MG63 (cell line): ENCODE measurements at places on chromosomes 7 and 10. TPM values are rescaled to one million over a fixed set of nuclear protein-coding genes. Genes with fewer than 3 reads are reported as not detected.

The FGFBP3 gene
- not detected in 2 replicates for total RNA-seq

The NFE2L3 gene
- 15.2 and 19.2 TPM in 2 replicates for total RNA-seq

The PPP1R9A gene
- total RNA-seq: 1.7 and 3.1 TPM in 2 replicates

The CALML3 gene
- not detected in 2 replicates for total RNA-seq

The GPR26 gene
- total RNA-seq: not detected in 2 replicates

The ADRA2A gene
- 0.37 TPM in 1 of 2 replicates, not detected in the other for total RNA-seq

The STEAP1 gene
- 30.1 and 80.7 TPM in 2 replicates for total RNA-seq

The C10orf62 gene
- total RNA-seq: not detected in 2 replicates

The SFTPA1 gene
- not detected in 2 replicates for total RNA-seq

The GTF2IRD1 gene
- 9.9 and 12.5 TPM in 2 replicates for total RNA-seq

The RSPH10B2 gene
- 0.20 TPM in 1 of 2 replicates, not detected in the other for total RNA-seq

The SYT15 gene
- 0.76 TPM in 1 of 2 replicates, not detected in the other for total RNA-seq

The ZCWPW1 gene
- 5.1 and 6.8 TPM in 2 replicates for total RNA-seq

The PTPRN2 gene
- total RNA-seq: 0.16 TPM in 1 of 2 replicates, not detected in the other

The GRM3 gene
- total RNA-seq: not detected in 2 replicates

The CRHR2 gene
- total RNA-seq: not detected in 2 replicates

The ARHGEF5 gene
- total RNA-seq: 2.0 and 2.7 TPM in 2 replicates

The RPS24 gene
- 3,994 and 5,871 TPM in 2 replicates for total RNA-seq

The CFAP70 gene
- total RNA-seq: 2.8 and 4.1 TPM in 2 replicates

The GDF10 gene
- not detected in 2 replicates for total RNA-seq

The ASAH2B gene
- 0.43 and 0.64 TPM in 2 replicates for total RNA-seq

The SPDYE8 gene
- not detected in 2 replicates for total RNA-seq

The NCOA4 gene
- 204 and 236 TPM in 2 replicates for total RNA-seq

The MMD2 gene
- total RNA-seq: not detected in 2 replicates

The GNAT3 gene
- not detected in 2 replicates for total RNA-seq

The MACC1 gene
- total RNA-seq: not detected in 2 replicates

The IGFBP3 gene
- total RNA-seq: 224 and 281 TPM in 2 replicates

The ZNF680 gene
- 5.5 and 15.7 TPM in 2 replicates for total RNA-seq

The MAGI2 gene
- total RNA-seq: 0.49 and 0.56 TPM in 2 replicates

The GALNT17 gene
- 0.03 TPM in 1 of 2 replicates, not detected in the other for total RNA-seq

The TCERG1L gene
- not detected in 2 replicates for total RNA-seq

The PHKG1 gene
- total RNA-seq: 5.5 TPM in 1 of 2 replicates, not detected in the other

The NEUROG3 gene
- not detected in 2 replicates for total RNA-seq

The SAP25 gene
- not detected in 2 replicates for total RNA-seq

The CALCR gene
- not detected in 2 replicates for total RNA-seq

The CDK14 gene
- 7.5 and 13.2 TPM in 2 replicates for total RNA-seq

The LRRC18 gene
- not detected in 2 replicates for total RNA-seq

The SEMA4G gene
- not detected in 2 replicates for total RNA-seq

The NT5C2 gene
- total RNA-seq: 9.9 and 23.5 TPM in 2 replicates

The OR2A2 gene
- total RNA-seq: not detected in 2 replicates

The ENTPD1 gene
- total RNA-seq: not detected in 2 replicates

The GRID2IP gene
- total RNA-seq: not detected in 2 replicates

The GIMAP6 gene
- not detected in 2 replicates for total RNA-seq

The BMPER gene
- total RNA-seq: 79.2 and 110 TPM in 2 replicates

The GDF2 gene
- not detected in 2 replicates for total RNA-seq

The NMT2 gene
- 115 and 134 TPM in 2 replicates for total RNA-seq

The FFAR4 gene
- total RNA-seq: 0.16 TPM in 1 of 2 replicates, not detected in the other

The CPED1 gene
- 3.3 and 3.7 TPM in 2 replicates for total RNA-seq

The DTX2 gene
- 1.2 and 8.0 TPM in 2 replicates for total RNA-seq

The NPSR1 gene
- total RNA-seq: not detected in 2 replicates

The WNT8B gene
- total RNA-seq: not detected in 2 replicates

The CC2D2B gene
- total RNA-seq: 0.46 TPM in 1 of 2 replicates, not detected in the other

The EVX1 gene
- total RNA-seq: not detected in 2 replicates
